ENCODE measurements at places on chromosomes 1 and 21.
A peak's percentile ranks its signal among the peaks of the same experiment; 100 is the strongest.

DNA sequence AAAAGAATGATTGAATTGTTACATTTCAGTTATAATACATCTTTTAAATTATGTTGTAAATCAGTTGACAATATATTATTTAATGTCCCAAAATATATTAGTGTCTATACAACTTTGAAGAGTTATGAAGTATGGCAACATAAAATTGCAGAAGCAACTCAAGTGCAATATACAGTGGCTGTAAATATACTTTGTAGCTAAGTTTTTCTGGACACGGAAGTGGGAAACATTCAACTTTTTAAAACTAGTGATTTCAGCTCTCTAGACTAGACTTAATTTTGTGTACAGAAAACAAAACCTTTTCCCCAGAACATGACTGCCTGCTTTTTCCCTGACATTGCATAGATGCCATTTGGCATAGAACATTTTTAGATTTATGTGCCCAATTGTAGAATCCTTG is 29.5 kb upstream of the ABCG1 start:
- DNase-seq = no peak

DNA sequence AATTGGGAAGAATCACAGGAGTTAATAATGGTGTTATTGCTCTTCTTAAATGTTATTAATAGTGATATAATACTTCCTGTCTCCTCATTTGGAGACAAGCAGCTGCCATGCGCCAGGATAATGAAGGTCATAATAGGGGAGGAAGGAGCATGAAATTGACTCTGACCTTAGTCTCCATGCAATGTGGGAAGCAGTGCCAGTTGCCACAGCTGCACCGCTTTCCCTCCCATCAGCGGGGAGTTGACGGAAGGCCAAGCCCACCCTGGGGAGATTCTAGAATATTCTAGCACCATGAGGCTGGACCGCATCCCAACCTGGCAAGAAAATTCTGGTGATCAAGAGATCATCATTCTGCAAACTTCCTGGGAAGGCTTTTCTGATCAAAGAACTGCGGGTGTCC is 11.0 kb upstream of the OLIG1 start:
- DNase-seq = no peak

GRCh38 chr1:153340356-153340755 is 8.3 kb downstream of the PGLYRP4 start:
- no peak for DNase-seq

- DNase-seq = no peak
These were observed 20.6 kb downstream of the SLC2A1 start for GRCh38 chr1:42937836-42938644.

- DNase-seq = no peak
These were observed 15.8 kb downstream of the CDA start for GRCh38 chr1:20604678-20605077.

GRCh38 chr1:220380885-220381284 is 108.6 kb upstream of the RAB3GAP2 start:
- no peak for DNase-seq

DNA sequence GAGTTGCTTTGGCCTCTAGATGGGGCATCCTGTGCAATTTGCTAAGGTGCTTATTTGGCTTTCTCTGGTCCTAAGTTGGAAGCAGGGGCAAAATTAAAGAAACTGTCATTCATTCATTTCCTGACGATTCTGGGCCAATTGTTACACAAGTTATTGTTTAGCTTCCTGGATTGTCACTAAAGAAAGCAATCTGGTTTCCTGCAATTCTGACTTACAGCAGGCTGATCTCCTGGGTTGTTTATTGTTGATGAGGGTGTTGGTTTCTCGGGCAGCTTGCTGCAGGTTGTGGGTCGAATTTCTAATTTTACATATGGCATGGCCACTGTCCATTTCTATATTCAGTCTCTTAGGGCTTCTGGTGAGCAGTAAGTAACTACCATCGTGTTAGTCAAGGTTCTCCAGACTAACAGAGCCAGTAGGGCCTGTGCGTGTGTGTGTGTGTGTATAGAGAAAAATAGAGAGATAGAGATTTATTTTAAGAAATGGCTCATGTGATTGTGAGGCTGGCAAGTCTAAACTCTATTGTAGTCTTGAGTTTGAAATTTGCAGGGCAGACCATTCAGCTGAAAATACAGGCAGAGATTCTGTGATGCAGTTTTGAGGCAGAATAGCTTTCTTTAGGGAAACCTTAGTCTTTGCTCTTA is 30.4 kb downstream of the CTH start:
- DNase-seq = no peak

DNA sequence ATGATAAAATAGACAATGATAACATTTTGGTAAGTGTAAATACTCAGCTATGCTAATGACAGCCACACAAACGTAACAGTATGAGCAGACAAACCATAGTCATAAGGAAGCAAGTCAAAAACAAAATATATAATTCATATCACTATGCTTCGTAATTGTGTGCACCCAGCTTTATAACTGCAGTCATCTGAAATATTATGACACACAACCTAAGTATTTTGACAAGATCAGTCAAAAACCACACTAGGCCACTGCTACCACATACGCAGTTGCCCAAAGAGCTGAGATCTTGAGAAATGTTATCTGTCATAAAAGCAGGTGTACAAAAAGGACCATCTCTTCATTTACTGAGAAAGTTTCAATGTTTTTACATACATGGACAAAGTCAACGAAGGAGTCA is 26.0 kb downstream of the RNASEL start:
- DNase-seq = no peak

- no peak for DNase-seq
These were observed 14.1 kb downstream of the HENMT1 start for GRCh38 chr1:108646648-108647269.

- no peak for DNase-seq
These were observed 115.6 kb upstream of the SLC45A1 start for GRCh38 chr1:8202182-8202905.

- DNase-seq = no peak
These were observed 23.1 kb downstream of the RHBDL2 start for GRCh38 chr1:38918568-38918967.

GRCh38 chr21:36350282-36350910 is 30.4 kb downstream of the MORC3 start:
- DNase-seq = no peak

DNA sequence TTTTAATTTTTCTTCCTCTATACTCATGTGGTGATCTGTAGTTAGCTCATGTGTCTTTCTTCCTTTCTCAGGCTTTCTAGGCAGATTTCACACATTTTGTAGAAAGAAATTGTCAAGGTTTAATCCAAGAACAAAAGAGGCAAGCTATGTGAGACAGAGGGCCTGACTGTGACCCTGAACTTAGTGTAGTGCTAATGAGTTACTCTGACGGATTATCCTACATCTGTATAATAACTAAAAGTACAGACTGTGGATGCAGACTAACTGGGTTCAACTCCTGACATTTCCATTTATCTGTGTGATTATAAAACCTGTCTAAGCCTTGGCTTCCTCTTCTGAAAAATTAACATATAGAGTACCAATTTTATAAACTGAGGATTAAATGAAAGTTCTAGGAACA is 40.7 kb downstream of the MIGA1 start:
- no peak for DNase-seq

- DNase-seq = no peak
These were observed 20.9 kb downstream of the CSTB start for GRCh38 chr21:43754948-43755781.

- DNase-seq = peak; percentile 48
These were observed 636 bp downstream of the INTS3 start for GRCh38 chr1:153728305-153729066.

GRCh38 chr21:34511787-34512455 is at the start of gene KCNE1:
Gene KCNE1 (minus strand): TSS chr21:34512210. CDS start chr21:34449634, 62,576 bp downstream.
- no peak for DNase-seq

- DNase-seq = no peak
These were observed 160.5 kb downstream of the PTBP2 start for GRCh38 chr1:96882096-96882495.

DNA sequence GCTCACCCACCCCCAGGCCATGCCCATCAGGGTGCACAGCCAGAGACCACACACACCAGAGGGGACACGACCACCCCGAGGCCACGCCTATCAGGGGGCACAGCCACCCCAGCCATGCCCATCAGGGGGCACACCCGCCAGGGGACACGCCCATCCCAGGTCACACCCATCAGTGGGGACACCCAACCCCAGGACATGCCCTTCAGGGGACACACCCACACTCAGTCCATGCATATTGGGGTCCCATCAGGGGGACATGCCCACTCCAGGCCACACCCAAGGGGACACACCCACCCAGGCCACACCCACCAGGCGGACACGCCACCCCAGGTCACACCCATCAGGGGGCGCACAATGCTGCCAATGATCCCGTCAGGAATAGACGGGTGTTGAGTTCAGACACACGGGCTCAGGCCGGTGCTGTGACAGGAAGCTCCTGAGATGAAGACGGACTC is 20.7 kb downstream of the MCM3AP start:
- DNase-seq = no peak

DNA sequence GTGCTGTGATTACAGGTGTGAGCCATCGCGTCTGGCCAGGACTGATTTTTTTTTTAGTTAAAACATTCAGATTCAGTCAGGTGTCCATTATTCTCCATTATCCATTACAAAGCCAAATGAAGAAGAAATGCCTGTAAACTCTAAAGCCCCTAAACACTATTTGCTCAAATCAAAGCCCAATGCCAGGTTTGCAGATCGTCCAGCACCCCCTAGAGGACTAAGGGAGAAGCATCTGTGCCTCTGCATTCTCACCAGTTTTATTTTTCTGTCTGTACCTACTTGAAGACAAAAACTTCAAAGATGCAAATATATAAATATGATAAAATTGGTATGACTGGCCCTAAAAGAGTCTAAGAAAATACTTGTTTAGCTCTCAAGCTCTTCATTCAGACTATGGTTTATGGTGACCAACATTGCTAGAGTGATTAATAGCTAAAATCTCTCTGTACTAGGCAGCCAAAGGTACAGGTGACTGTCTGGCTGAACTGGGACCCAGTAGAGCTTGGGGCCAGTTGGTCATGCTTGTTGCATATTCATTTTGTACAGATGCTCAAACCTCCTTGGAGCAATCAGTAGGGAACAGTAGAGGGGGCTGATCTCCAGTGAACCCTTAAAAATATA is 138.4 kb downstream of the SYT2 start:
- no peak for DNase-seq

GRCh38 chr1:243473227-243474135 is 217.6 kb downstream of the SDCCAG8 start:
- DNase-seq = no peak

DNA sequence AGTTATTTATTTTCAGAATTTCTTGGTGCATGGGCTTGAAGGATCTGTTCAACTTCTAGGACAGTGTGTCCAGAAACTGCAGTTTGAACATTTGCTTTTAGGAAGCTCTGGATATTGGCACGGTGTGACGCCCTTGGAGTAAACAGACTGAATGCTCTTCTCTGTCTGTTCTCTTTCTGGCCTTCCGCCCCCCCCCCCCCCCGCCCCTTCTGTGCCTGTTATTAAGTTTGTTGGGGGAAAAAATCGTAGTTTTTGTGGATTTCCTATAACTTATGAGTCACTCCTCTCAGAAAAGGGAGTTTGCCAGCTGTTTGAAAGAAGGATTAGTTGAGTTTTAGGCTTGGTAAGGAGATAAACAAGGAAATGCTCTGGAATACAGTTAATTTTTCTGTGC is 1.2 kb downstream of the KCTD3 start:
- no peak for DNase-seq

GRCh38 chr1:163768576-163768975 is 446.8 kb downstream of the NUF2 start:
- DNase-seq = no peak
